ENCODE measurements at places on chromosomes 2 and 18.

- DNase-seq = no peak
These were observed 46.9 kb downstream of the NGEF start for GRCh38 chr2:232966122-232966521.

DNA sequence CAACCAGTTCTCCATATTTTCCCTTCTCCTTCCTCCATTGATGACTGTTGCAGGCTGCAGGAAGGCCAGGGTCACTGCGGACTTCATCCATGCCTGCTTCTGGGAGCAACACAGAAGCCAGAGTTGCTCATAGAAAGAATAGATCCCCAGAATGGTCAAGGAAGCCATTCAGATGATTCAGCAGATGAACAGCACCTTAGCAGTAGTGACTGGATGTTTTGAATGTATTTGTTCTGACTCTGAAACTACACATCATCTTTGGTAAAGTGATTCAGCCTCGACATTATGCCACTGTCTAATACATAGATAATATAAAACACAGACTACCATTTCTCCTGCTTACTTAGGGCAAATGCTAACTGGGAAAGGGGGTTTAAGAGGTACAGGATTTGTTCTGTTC, 411.6 kb downstream of the RND3 start:
- no peak for DNase-seq

GRCh38 chr18:31591628-31592027, at the start of gene TTR:
TSS of gene TTR (plus strand) at chr18:31591877. CDS start at chr18:31591903, 26 bp downstream.
- no peak for DNase-seq

- no peak for DNase-seq
These were observed 13.4 kb downstream of the CNOT9 start for GRCh38 chr2:218582076-218582475.

- DNase-seq = no peak
These were observed 106.6 kb upstream of the CYP1B1 start for GRCh38 chr2:38182492-38183003.

DNA sequence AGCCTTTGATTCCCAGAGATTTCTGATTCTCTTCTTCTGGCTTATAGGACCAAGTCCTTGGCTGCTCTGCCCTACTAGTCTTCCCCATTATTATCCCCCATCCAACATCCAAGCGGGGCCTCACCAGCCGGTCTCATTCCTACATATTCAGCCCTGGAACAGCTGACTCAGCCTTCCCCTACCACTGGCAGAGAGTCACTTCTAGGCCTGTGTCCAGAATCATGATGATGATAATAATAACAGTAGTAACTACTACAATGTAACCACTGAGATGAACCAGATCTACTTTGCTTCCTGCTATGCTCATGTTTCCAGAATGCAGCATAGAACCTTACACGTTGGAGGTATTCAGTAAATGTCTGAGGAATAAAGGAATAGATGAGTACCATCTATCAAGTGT, 295.2 kb downstream of the SRBD1 start:
- DNase-seq = no peak

DNA sequence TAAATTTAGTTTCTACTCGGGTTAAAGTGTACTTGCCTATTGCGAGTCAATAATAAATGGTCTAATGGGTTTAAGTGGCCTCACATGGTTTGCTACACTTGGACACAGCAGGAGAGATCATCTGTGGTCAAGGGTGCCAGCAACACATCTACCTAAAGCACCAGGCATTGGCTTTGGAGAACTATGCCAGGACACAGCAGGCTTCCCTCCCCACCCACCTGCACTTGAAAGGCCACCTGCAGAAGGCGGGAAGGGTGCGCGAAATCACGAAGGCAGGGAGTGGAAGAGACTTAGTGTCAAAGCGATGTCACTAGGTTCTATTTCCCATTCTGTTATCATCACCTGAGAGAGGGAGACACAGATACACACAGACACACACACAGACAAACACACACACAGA, 44.5 kb downstream of the MYT1L start:
- no peak for DNase-seq

GRCh38 chr18:46040033-46040746, 31.9 kb downstream of the PSTPIP2 start:
- no peak for DNase-seq

DNA sequence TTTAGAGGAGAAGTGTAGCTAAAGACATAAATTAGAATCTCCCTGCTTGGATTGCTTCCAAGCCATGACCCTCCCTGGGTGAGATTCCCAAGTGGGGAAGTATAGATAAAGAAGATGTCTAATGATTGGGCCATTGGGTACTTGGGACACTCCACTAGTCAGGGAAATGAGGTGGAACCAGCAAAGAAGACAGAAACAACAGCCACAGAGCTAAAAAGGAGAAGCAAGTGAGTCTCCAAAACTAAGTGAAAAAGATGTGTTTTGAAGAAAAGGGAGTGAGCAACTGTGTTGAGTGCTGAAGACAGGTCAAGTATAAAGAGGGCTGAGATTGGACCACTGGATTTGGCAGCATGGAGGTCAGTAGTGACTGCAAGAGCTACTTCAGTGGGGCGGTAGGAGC, 276.7 kb upstream of the STON1 start:
- DNase-seq = no peak

GRCh38 chr2:237118025-237118424, 32.3 kb downstream of the COPS8 start:
- no peak for DNase-seq

Measured in 8988T (cell line).